Activated CD4-positive, alpha-beta T cell treated with anti-CD3 and anti-CD28 coated beads, Interleukin-10, Interleukin-2, amounts not matched to agents 100 ng/mL and 50 ng/mL, durations not matched to agents 16 hours and 8 hours (primary cell): ENCODE measurements at places on chromosomes 7 and 10.
A peak's percentile ranks its signal among the peaks of the same experiment; 100 is the strongest.

DNA sequence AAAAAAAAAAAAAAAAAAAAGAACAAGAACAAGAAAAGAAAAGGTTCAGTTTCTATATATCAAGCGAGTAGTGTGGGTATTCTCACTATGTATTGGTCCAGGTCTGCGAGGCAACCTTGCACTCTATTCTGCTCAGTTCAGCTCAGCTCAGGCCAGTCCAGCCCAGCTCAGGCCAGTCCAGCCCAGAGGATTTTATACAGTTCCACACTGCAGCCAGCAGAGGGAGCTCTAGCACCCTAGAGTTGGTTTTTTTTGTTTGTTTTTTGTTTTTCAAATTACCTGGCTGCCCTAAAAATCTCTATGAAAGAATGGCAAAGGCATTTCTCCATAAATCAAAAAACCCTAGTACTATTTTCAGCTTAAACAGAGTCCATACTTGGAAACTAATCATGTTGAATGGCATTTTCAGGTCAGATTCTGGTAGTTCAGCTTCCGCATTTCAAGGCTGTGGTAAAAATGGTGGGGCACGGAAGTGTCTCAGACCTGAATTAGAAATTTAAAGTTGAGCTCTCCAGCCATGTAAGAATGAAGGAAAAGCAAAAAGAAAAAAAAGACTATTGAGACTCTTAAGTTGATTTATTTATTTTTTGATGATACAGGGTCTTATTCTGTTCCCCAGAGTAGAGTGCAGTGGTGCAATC, 55.2 kb upstream of the GSDME start:
- DNase-seq, result peak; percentile 41

- DNase-seq, result no peak
Observed at GRCh38 chr7:130349911-130350782, 5.5 kb downstream of the CPA5 start.

DNA sequence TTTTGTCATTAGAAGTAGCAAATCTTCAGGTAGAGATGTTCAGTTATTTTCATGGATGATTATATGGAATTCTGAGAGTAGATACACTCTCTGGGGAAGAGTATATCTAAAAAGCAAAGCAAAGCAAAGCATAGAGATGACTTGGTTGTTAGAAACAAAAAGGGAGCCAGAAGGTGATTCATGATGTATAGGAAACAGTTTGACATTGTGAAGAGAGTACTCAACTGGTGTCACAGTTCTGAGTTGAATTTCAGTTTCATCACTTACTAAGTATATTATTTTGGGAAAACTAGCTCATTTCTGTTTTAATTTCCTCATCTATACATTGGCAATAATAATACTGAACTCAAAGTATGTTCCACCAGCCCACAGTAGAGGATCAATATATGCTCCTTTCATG, 86.8 kb downstream of the SEMA3C start:
- DNase-seq, result no peak

DNA sequence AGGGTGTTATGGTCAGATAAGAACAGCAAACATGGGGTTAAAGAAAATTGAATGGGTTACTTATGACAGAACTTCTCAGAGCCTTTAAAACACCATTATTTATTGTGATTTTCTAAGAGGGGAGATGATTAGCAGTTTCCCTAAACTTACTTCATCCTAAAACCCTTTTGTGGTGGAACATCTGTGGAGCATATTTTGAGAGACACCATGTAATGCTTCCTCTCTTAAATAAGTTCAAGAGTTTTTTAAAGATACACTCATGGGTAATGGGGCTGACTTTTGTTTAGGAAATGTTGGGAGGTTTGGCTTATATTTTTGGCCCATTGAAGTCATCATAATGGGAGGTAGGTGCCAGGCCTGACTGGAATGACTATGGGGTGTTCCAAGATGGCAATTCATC, 8.4 kb upstream of the PDCD4 start:
- no peak for DNase-seq

DNA sequence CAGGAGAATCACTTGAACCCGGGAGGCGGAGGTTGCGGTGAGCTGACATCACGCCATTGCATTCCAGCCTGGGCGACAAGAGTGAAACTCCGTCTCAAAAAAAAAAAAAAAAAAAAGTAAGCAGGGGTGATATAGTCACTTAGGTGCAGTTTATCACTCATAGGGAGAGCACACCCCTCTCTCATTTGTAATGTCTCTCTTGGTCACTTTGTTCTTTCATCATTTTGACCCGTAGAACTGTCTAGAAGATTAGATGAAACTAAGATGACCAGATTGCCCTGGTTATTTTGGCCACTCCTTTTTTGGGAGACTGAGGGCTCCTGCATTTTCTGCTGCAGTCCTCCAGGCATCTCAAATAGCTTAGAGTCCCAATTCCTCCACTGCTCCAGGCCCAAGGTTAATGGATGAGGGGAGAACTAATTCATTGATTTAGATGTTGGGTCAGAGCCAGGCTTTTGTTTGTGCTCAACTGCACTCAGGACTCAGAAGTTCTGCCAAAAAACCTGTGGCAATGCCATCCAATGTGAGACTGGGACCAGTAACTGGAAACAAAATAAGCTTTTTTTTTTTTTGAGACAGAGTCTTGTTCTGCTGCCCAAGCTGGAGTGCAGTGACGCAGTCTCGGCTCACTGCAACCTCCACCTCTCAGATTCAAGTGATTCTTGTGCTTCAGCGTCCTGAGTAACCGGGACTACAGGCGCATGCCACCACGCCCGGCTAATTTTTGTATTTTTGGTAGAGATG, 50.0 kb upstream of the CAMK1D start:
- no peak for DNase-seq

DNA sequence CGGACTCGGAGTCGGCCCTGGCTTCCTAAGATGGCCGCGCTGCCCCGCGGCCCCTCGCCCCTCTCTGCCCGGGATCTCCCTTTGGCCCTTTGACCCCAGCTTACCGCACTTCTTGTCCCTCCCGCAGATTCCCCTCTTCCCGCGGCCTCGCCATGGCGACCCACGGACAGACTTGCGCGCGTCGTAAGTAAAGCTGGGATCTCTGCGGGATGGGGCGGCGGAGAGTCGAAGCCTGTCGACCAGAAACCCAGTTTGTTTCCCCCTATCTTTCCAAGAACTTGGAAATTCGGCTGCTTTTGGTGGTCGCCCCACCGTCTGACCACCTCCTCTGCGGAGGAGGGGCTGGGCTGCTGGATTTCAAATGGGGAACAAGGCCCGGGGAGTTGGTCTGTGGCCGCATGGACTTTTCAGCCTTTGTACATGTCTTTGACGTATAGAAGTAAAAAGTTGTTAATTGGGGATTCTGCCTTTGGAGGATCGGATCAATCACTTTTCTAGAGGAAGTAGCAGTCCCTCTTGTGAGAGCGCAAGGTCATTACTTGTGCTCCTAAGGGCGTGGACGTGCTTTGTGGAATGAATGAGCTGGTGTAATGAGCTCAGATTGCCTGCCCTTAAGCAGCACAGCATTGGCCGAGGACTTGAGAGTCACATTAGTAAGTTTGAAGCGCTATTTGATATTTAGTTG, 553 bp downstream of the VDAC2 start:
- peak; percentile 56 for DNase-seq

- DNase-seq, result no peak
Observed at GRCh38 chr7:77910124-77910523, 111.6 kb downstream of the PHTF2 start.

GRCh38 chr7:119397156-119397555, 875.8 kb upstream of the KCND2 start:
- peak; percentile 15 for DNase-seq

- no peak for DNase-seq
Observed at GRCh38 chr10:123109466-123109865, 26.3 kb upstream of the HMX3 start.

- no peak for DNase-seq
Observed at GRCh38 chr10:94002156-94002555, 8.4 kb downstream of the PLCE1 start.

DNA sequence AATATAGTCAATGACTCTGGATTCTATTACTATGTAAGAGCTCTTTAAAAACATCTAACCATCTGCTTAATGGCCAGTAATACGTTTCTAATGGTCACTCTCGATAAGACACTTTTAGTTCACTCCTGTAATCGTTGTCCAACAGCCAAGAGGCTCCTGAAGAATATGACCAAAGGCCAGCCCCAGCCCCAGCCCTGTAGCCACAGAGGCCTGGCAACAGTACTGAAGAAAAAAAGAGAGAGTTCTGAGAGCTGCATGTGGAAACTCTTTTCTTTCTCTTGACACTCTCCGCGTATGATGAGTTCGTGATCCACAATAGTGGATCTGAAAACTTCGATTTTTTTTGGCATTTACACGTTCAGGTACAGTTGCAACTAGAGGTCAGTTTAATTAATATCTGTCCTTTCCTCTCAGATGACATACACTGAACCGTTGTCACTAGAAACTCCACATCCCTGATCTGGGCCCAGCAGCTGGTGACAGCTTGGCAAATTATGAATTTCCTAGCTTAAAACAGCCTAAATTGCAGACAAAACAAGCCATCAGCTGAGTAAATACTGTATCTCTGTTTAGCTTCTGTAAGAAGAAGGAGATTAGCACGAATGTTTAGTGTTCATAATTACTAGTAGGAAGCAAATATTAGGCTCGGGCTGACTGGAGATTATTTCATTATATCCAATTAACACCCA, 456.7 kb downstream of the LRMDA start:
- no peak for DNase-seq

GRCh38 chr7:25846722-25847121, 305.3 kb upstream of the NFE2L3 start:
- no peak for DNase-seq

GRCh38 chr10:72322030-72322279, 32.8 kb downstream of the DNAJB12 start:
- DNase-seq, result no peak
